NCI-H69 (cell line): ENCODE measurements at places on chromosomes 11 and 22.
A peak's percentile ranks its signal among the peaks of the same experiment; 100 is the strongest.

DNA sequence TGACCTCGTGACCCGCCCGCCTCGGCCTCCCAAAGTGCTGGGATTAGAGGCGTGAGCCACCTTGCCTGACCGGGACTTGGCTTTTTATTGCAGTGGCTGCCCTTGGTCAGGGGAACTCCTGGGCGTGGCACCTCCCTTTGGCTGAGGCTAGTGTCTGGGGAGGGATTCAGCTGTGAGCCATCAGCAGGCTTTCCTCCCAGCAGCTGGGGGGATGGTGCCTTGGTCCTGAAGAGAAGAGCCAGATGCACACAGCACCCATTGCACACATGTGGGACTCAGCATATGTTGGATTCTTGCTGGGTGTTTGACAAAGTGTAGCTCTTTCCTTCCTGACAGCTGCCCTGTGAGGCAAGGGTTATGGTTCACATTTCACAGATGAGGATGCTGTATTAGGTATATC is 8.4 kb downstream of the CYTH4 start:
- no peak for DNase-seq

DNA sequence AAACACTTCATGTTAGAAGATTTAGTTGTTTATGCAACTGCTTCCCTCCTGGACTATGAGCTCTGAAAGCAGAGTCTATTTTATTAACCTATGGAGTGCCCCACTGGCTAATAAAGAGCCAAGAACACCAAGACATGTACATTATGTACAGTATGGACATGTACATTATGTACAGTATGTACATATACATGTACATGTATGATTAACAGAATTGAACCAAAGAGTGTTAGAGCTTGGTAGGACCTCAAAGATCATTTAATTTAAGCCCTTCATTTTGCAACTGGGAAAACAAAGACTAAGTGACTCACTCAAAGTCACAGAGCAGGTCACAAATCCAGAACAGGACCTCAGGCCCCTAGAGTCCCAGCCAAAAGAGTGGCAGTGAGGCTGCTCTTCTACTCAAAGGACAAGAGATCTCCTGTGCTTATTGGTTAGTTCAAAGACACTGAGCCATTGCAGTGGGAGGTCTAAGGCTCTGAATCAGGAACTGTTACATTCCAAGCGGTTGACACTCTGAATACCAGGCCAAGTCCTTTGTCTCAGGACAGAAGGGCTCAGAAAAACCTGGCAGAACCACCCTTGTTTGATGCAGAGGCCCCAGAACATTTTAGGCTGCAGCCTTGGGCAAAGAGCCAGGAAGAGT is 103.8 kb downstream of the FAM168A start:
- no peak for DNase-seq

DNA sequence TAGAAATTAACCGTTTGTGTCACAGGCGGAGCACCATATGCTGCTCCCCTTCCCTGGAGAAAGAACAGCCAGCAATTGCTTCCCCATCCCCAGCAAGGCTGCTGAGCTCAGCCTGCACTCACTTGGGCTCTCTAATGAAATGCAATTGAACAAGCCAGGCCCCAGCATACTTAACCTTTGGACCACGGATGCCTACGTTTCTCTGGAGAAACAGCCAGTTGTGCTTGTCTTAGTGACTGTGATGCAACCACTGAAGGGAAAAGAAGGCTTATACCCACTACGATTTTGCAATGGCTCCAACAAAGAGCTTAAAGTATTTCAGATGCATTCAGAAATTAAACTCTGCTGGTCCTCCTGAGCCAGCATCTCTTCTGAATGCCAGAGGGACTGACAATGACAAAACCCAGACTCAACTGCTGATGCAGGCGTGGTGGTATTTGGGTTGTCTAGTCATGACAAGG is 51.3 kb upstream of the SESN3 start:
- peak; percentile 17 for DNase-seq

GRCh38 chr11:31817054-31817620 is 6.0 kb upstream of the PAX6 start:
- DNase-seq: peak; percentile 73

DNA sequence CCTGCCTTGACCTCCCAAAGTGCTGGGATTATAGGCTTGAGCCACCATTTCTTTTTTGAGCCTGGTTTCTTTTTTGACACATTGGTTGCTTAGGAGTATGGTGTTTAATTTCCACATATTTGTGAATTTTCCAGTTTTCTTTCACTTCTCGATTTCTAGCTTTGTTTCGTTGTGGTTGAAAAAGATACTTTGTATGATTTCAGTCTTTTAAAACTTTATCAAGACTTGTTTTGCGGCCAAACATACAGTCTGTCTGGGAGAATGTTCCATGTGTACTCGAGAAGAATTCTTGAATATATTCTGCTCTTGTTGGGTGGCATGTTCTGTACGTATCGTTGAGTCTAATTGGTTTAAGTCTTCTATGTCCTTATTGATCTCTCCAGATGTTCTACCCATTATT is 20.8 kb downstream of the SHANK3 start:
- DNase-seq: no peak

DNA sequence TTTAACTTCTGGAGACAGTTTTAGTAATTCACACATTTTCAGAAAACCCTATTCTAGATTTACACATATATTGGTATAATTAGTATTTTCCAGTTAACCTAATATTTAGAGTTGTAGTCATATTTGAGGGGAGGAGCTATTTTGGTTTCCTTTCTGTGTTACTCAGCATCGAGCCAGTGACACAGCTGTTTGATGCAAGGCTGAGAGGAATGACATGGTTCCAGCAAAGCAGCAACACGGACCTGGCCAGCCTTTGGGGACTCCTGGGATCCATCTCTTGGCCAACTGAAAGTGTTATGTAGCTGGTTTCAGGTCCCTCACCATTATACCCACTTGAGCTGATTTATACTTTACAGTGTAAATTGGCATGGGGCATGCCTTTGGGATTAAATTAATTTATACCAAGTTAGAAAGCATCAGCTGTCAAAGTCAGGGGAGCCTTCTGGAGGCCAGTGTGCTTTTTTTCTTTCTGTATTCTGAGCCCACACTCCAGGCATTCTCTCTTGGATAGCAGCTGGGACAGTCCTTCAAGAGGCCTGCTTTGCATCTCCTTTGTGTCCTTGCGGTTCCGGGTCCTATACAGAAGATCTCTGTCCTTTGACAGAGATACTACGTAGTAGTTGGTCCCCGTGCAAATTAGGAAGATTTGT is 91.3 kb upstream of the SLC25A18 start:
- no peak for DNase-seq

- DNase-seq: no peak
Observed at GRCh38 chr22:45709866-45710265, 38.2 kb downstream of the ATXN10 start.

DNA sequence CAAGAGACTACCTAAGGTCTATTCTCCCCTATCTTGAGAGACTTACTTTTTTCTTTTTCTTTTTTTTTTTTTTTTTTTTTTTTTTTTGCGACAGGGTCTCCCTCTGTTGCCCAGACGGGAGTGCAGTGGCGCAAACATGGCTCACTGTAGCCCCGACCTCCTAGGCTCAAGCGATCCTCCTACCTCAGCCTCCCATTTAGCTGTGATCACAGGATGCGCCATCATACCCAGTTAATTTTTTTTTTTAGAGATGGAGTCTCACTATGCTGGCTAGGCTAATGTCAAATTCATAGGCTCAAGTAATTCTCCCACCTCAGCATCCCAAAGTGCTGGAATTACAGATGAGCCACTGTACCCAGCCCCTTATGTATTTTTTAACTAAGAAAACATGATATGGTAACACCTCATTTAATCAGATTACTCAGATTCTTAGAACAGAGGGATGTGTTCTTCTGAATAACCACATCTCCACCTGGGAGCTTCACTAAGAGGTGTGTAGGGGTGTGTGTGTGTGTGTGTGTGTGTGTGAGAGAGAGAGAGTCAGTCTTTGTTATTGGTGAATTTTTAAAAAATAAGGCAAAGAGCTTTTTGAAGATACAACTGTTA is 102.9 kb downstream of the USP35 start:
- DNase-seq: no peak

DNA sequence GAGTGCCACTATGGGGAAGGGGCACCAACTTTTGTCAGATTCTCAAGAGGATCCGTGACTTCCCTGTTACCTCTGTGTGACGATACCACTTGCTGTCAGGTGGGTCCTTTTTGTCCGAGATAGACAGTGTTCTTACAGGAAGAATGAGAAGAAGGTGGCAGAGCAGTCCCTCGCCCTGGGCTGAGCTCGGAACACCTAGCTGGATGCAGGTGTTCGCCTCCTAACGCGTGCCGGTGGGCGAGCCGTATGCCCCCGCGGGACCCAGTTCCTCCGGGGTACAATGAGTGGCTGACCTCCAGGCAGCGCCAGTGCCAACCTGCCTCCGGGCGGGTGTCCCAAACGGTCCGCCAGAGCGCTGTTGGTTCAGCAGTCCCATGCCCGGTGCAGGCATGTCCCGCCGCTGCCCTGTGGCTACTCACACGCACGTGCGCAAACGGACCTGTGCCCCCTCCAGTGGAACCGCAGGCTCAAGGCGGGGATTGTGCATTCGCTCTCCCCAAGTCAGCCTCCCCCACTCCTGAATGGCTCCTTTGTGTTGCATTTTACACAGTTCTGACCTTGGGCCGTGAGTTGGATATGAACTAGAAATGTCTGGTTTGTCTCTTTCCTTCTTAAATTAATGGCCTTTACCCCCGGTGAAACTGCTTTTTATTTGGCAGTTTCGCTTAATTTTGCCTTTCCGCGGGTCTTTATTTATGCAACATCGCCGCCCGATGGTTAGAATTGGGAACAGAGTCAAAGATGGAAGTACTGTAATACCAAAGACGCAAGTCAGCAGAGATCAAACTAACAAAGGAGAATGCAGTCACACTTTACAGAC is 1.1 kb upstream of the ABTB2 start:
- DNase-seq: peak; percentile 91
